Large intestine (tissue), 12 donors: ENCODE measurements at places on chromosomes 11 and 22.
A peak's percentile ranks its signal among the peaks of the same experiment; 100 is the strongest.

DNA sequence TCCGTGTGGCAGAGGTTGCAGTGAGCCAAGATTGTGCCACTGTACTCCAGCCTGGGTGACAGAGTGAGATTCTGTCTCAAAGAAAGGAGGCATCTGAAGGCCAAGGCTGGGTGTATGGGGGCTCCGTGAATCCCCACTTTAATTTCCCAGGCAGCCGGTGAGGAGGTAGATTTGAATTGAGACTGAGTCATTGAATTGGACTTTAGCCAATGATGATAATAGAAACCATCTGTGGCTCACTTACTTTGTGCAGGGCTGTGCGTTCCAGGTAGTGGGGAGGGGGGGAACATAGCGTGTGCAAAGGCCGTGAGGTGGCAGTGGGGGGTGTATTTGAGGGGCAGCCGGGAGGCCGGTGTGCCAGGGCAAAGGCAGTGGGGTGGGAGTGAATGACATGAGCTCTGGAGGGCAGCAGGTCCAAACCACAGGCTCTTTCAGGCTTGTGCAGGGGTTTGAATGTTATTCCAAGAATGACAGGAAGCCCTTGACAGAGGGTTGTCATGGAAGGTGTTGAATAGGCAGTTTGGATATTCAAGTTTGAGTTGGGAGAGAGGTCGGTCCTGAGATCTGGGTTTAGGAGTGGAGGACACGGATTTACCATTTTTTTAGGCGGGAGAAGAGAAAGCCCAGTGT is 6.1 kb downstream of the ARHGAP8 start:
- DNase-seq = peak; percentile 82

GRCh38 chr11:72856551-72857345 is 42.5 kb downstream of the ATG16L2 start:
- DNase-seq = no peak

DNA sequence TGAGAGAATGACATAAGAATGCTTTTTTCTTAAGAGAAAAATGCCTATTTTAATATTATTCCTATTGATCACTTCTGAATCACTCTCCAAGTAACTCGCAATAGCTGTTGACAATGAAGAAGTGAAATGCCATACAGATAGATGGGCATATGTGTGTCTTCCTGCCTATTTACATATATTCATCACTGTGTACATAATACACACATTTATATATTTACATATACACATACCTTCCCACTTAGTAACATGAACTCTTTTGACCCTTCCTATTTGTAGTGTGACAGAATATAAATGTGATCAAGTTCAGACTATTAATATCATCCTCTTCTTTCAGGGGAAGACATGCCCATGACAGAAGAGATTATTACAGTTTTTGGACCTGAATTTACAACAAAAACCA is 756.7 kb downstream of the DLG2 start:
- DNase-seq = no peak

DNA sequence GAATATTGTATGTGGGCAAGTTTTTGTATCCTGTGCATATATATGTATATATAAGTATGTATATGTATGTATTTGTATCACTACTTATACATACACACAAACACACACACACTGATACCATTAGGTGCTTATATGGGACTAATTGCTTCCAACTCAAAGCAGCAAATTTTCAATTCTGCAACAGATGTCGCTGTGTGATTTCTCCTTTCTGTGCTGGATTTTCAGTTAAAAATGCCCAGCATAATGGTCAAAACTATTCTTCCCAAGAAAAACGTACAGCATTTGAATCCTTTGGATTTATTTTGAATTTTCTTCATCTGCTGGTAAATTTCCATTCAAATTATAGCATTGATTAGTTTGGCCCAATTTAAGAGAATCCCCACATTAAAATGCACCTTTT is 4.3 kb downstream of the CADM1 start:
- no peak for DNase-seq

GRCh38 chr11:119207415-119207960 is 1.3 kb downstream of the CBL start:
- no peak for DNase-seq
